Gastrocnemius medialis (tissue), 4 donors: ENCODE measurements at places on chromosomes 6 and 20.

DNA sequence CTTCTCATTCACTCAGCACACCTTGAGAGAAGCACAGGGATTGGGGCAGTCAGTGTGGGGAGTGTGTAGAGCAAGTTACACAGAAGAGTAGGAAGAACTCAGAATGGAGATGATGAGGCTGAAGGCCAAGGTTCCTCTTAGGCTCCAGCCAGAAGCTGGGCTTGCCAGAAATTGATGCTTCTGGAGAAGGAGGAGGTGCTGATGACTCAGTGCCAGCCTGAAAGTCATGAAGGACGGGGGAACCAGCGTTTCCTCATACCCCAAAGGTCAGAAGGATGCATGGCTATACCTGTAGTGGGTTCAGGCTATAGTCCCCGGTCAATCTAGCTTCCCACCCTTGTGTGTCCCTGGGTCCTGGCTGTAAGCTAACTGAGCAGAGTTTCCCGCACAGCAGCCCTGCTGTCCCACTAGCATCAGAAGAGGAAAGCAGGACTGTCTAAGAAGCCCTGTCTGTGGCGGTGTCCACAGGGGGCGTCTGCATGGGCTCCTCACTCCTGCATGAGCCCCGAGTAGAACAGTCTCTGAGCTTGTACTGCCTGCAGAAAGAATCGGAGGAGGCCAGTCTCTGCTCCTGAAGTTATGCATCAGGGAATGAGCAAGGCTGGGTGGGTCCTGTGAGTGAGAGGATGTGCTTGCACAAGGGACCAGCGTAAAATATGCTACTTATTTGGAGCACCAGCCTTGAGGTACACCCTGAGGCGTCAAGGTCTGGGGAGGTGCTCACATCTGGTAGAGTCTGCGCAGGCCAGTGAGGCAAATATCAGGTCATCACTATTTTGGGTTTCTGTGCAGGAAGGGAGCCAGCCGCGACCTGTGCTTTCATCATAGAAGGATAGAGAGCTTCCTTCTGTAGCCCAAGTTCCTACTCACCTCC, 148.5 kb downstream of the MRPL14 start:
- DNase-seq = no peak

DNA sequence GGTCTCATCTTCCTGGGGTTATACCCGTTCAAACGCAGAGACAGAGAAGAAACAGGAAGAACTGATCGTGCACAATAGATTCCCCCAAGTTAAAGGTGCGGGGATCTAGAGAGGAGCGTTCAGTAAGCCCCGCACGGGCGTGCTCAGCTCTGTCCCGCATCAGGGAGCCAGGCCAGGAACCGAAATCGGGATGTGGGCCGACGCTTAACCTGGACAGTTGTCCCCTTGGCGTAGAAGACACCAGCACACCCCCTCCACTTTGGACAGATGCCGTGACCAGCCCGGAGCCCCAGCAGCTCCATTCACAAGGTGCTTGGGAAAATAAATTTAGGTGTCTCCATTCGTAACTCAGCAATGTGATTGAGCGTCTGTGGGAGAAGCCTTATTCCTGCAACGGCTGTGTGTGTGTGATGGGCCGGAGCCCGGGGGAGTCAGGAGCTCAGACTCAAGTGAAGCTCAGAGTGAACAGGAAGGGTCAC, 24.0 kb upstream of the GATA5 start:
- no peak for DNase-seq

GRCh38 chr6:7195339-7196018, 87.7 kb downstream of the RREB1 start:
- DNase-seq = no peak

- no peak for DNase-seq
These were observed 32.7 kb upstream of the MCM3 start for GRCh38 chr6:52317211-52317610.

- DNase-seq = no peak
These were observed 66.4 kb downstream of the STX11 start for GRCh38 chr6:144216668-144217218.

DNA sequence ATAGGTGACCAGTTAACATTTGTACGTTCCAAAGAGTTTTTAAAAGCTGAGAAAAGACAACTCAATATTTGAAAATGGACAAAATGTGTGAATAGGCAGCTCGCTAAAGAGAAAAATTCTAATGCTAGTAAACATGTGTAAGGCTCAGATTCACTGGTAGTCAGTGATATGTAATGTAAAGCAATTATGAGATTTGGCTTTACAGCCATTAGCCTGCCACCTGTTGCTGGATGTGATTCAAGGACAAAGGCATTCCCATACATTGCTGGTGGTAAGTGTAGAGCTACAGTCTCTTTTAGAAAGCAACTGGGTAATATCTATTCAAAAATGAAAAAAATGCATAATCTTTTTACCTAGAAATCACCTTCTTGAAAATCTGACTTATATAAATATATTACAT, 114.3 kb downstream of the COL19A1 start:
- no peak for DNase-seq

DNA sequence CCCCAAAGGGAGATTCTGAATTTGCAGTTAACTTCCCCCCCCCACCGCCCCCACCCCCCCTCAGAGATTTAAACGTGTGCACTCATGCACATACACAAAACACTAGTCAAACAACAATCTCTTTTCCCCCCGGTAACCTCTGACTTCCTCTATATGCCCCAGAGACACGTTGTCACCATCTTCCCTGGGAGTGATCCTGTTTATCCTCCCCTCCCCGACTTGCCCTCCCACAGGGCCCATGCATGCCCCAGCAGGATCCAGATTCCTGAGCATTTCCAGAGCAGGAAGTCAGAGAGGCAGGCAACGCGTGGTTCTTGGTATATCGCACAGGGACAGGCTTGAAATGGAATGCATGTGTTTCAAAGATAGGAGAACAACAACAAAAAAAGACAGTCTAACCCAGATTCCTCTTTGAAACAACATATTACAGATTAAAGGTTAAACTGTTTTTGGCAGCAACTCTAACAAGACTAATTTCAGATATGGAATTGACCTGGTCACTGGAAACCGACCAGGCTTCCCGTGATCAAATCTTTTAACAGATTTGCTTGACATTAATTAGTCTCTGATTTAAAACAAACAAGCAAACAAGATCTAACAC, 1.3 kb downstream of the BLCAP start:
- DNase-seq = no peak

DNA sequence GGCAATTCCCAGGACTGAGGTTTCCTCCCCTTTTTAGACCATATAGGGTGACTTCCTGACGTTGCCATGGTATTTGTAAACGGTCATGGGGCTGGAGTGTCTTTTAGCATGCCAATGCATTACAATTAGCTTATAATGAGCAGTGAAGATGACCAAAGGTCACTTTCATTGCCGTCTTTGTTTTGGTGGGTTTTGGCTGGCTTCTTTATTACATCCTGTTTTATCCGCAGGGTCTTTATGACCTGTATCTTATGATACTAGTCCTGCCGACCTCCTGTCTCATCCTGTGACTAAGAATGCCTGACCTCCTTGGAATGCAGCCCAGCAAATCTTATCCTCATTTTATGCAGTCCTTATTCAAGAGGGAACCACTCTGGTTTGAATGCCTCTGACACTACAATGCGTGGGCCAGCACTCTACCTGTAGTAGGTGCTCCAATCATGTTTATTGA, 190.1 kb downstream of the KCNQ5 start:
- DNase-seq = no peak

DNA sequence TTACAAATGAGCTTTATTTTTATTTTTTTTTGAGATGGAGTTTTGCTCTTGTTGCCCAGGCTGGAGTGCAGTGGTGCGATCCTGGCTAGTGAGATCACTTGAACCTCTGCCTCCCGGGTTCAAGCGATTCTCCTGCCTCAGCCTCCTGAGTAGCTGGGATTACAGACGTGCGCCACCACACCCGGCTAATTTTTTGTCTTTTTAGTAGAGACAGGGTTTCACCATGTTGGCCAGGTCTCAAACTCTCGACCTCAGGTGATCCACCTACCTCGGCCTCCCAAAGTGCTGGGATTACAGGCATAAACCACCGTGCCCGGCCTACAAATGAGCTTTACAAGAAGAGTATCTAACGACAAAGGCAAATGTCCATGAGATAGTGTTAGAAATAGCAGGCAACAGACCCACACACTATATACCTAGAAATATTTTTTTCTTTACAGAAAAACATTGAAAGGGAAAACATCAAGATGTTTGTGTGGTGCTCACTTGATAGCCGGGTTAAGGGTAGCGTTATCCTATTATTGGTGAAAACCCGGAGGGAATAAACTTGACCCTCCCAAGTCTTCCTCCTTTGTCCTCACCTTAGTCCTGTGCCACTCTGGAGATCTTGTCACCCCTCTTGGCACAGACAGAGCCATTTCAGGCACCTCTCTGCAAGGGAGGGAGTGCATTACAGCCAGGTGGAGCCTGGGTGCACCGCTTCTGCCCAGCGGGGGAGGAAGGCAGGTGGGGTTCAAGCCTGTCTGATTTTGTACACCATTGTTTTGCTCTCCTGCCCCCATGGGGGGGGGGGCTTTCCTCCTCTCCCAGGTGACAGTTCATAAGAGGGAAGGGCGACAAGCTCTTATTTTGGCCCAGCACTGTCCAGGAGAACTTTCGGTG, 21.0 kb upstream of the AVP start:
- DNase-seq = no peak

DNA sequence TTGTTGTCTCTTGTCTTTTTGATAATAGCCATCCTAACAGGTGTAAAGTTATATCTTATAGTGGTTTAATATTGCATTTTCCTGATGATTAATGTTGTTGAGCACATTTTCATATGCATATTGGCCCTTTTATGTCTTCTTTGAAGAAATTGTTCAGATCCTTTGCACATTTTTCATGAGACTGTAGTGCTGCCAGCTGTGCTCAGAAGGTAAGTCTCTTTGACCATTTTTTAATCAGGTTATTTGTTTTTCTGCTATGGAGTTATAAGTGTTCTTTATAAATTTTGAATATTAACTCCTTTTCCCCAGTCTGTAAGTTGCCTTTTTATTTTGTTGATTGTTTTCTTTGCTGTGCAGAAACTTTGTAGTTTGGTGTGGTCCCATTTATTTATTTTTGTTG, 55.8 kb upstream of the ZNF184 start:
- no peak for DNase-seq

DNA sequence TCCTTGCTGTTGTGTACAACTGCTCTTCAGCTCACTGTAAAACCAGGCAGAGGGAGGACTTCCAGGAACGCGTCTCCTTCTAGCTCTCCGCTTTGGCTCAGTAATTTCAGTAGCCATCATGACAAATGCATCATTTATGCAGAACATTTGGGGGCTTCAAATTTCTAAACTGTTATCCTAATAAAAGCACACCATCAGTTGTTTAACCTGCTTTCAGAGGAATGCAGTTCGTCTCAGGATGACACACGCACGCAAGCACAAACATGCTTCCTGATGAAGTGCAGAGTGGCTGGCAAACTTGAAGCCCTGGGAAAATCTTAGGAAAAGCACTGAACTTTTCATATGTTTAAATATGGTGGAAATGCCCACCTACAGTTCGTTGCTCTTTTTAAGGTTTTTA, 24.4 kb downstream of the SLC22A23 start:
- DNase-seq = no peak

DNA sequence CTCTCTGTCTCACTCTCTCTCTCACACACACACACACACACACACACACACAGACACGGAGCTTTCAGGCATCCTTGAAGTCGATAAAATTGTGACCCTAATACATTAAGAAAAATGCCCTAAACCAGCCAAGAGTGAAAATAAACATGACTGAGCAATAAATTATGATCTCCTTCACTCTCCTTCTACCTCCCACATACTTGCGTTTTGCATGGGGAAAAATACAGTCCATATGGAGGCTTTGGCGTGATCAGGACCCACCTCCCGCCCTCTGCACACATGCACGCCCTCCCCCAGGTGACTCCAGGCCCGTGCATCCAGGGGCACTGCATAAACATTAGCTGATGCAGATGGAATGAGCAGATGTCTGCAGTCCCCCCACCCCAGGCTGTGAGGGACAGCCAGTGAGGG, 114.2 kb upstream of the JARID2 start:
- DNase-seq = no peak

GRCh38 chr6:147637620-147638195, 129.2 kb downstream of the SAMD5 start:
- no peak for DNase-seq

DNA sequence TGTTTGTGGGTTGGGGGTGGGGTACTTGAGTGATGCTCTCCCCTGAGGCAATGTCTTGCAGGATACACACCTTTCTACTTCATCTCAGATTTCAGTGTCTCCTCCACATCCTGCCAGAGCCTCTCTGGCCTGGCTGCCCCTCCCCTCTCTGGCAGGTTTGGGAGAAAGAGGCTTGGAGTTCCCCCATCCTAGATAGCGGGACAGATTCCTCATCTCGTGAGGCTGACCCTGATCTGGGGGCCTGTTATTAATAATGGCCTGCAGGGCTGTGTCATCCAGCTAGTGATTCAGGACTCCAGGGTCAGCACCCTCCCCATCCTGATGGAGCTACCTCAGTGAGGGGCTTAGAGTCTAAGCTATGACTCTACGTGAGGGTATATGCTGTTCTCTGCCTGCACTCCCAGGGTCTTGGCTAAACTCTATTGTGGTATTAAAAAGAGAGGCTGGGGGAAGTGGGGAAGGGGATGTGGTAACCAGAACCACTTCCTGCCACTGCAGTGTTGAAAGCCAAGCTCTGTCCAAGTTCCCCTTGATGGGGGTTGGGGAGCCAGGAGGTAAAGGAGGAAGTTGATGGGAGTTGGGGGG, 3.7 kb upstream of the MMP9 start:
- DNase-seq = peak; percentile 34

DNA sequence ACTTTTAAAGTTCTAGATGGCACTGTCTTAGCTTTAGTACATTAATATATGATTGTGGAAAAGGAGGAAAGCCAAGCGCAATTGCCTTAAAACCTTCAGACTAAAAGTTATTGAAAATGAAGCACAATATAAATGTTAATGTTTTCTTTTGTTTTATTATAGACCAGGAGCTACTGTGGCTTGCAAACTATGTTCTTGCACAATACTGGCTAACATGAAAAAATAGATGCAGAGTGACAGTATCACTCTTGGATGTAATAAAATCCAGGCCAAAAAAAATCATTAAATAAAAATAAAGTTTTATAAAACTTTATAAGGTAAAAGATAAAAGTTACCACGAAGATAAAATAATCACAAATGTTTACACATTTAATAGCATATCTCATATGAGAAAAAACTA, 18.3 kb upstream of the PLN start:
- no peak for DNase-seq
